NCI-H2029 treated with DMSO at 0.1 percent for 48 hours (cell line): ENCODE measurements at places on chromosomes 6 and 20.

GRCh38 chr6:68868646-68869045 lies 233.6 kb downstream of the ADGRB3 start:
- no peak for DNase-seq

GRCh38 chr20:23623666-23624323 lies 14.0 kb downstream of the CST3 start:
- no peak for DNase-seq

DNA sequence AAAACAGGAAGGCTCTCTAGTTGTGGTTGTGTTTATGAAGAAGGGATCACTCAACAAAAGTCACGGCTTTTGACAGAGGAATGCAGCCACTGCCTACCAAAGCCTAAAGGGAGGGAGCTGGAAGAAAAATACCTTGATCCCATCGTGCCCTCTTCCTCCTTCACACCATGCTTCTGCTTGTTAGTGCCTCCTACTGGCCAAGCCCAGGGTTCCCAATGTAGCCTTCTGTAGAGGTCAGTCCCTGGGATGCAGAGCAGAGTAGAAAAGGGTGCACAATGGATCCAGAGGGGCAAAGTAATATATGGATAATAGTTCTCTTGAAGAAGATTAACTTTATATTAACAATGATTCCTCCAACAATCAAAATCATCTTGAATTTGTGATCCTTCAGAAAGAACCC lies 293.5 kb upstream of the FERMT1 start:
- DNase-seq = no peak

- DNase-seq = no peak
These were observed 24.4 kb upstream of the EDN1 start for GRCh38 chr6:12265791-12266190.

- no peak for DNase-seq
These were observed 215.2 kb downstream of the TMEM242 start for GRCh38 chr6:157107915-157108651.

DNA sequence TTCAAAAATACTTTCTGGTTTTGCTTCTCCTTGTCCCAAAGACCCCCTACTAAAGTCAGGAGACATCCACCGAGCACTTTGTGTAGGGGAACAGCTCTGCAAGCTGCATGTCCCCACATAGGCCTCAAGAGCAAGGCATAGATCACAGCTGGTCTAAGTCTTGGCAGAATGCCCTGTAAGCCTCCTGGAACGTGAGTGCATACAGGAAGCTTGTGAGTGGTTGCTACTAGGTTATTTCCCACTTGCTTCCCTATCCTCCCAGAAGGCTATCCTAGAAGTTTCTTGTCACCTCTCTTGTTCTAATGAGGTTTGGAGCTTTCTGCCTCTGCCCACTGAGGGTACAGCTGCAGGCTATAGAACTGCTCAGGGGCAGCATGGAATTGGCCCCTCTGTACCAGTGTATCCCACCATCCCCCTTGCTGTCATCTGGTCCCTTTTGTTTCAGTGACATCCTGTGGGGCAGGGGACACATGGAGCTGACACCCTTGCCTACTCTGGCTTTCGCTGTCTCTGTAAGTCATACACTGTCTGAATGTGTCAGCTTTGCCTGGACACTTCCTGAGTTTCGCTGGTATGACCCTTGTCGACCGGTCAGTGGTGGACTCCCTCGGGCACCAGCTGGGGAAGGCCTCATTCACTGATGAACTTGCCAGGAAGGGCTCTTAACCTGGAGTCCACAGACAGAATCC lies 35.6 kb upstream of the KCNK16 start:
- peak; percentile 90 for DNase-seq

DNA sequence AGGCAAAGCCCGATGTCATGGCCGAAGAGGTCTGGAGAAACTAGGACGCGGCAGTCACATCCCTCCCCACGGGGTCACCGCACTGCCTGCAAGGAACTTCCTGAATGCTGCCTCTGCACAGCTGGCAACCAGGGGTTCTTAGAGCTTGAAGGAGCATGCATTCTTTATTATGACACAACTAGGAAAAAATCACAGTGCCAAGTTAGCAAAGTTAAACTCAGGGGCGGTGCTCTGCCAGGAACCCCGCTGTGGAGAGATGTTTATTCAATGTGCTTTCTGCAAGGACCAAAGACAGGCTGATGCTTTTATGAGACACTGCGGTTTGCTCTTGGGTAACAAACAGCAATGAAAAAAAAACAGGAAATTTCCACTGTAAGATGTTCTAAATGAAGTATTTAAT lies 287.3 kb upstream of the FOXQ1 start:
- no peak for DNase-seq

- no peak for DNase-seq
These were observed 50.8 kb upstream of the SMLR1 start for GRCh38 chr6:130776287-130776925.

- DNase-seq = no peak
These were observed 321.1 kb downstream of the SYNE1 start for GRCh38 chr6:152316024-152316423.

DNA sequence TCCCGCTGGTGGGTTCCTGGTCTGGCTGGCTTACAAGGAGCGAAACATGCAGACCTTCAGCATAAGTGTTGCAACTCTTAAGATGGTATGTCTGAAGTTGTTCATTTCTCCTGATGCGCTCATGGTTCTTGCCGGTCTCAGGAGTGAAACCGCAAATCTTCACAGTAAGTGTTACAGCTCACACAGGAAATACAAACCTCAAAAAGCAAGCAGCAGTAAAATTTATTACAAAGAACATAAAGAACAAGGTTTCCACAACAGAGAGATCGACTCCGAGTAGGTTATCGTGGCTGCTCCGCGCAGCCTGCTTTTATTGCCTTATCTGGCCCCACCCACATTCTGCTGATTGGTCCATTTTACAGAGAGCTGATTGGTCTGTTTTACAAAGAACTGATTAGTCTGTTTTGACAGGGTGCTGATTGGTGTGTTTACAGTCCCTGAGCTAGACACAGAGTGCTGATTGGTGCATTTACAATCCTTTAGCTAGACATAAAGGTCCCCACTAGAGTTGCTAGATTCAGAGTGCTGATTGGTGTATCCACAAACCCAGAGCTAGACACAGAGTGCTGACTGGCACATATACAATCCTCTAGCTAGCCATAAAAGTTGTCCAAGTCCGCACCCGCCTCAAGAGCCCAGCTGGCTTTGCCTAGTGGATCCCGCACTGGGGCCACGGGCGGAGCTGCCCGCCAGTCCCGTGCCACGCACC lies 39.2 kb downstream of the TRIM27 start:
- no peak for DNase-seq

DNA sequence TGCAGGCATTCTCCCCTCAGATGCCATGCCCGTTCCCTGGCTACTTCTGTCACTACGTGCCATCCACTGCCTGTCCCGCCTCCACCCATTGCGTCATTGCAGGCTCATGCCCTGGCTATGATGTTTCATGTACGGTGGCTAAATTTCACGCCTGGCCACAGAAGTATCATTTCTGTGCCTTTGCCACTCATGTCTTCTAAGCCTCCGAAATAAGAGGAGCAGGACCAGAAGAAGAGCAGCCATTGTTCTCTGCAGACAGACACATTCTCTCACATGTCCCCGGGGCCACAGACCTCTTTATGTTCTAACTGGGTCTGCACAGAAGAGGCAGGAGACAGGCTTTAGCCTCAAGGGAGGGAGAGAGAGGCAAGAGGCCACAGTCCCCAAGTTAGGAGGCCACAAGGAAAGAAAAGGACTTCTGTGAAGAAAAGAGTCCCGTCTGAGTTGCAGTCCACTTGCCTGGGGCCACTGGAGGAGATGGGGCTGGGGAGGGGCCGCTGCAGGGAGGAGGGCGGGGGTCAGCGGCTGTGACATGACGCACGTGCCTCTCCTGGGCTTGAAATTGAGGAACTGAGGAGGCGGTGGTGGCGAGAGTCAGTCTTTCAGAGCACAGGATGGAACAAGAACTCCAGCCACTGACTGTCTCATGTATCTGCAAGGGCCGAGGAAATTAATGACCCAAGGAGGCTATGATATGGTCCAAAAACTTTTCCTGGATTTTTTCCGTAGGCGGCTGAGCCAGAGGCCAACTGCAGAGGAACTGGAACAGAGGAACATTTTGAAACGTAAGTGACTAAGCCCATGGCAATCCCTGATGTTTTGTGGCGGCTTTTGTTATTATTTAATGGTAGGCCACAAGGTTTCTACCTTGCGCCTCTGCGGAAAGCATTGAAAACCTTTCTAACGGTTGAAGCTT lies 55.9 kb downstream of the TBC1D7 start:
- no peak for DNase-seq

DNA sequence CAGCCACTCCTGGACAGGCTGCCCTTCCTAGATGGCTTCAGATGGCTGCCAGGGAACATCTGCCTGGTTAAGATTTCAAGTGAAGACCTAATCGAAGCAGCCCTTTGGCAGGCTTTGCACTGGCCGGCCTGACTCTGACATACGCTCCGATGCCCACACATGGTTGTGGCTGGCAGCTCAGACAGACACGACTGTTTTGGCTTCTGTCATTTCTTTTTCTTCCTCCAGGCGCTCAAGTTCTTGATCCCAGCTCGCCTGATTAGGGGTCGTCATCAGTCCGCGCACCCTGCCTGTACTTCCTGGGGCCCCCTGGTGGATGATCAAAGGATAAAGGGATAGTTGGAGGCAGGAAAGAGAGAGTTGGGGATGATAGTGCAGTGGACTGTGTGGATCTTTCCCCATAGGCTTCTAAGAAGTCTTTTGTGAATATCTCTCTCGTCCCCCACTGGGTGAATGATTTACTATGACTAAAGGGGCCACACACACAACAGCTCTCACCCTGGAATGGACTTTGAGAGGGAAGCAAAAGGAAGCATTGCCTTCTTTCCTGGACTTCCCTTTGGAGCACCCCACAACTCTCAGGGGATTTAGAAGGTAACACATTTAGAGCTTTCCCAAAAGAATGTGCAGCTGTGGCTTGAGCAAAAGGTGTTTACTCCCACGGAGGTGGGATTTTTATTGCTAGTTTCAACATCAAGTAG lies 21.4 kb upstream of the TRAM2 start:
- DNase-seq = no peak

DNA sequence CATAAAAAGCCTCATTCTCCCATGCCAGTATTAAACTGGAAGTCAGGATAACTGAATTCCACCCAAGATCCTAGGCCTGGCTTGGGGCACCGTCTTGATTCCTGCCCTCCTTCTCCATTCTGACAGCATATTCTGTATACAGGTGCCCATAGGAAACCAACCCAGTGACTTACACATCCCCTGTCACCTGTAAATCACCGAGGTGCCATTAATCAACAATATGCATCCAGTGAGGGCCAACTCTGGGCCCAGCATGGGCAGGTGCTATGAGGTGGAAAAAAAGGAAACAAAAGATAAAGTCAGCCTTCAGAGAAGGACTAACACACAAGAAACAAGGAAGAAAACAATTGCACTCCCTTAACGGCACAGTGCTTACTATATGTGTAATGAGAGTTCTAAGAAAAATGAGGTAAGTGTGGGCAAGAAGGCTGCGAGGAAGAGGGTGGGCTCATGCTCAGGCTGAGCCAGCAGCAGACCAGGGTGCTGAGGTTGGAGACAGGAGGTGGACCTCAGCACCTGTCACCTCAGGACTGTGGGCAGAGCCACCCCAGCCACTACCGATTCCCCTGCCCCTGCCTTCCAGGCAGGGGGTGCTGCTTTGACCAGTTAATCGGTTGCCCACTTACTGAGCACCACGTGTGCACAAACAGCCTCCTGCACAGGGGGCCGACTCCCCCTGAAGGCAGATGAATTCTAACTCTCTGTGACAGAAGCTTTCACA lies 105.9 kb downstream of the TRERF1 start:
- DNase-seq = no peak

DNA sequence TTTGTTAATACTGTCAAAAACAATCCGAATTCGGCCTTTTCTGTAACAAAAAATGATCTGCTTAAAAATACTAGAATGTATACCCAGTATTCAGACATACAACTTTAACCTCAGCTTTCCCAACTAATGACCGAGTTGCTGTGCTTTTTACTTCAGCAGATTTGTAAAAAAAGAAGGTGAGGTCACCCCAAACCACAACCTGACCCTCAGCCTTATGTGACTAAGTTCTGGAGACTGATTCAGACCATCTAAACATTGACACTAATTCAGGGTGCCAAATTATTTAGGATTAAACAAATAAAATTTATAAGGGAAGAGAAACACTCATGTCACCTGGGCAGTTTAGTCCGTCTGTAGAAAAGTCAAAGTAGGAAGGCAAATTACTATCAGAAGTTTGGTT lies 7.7 kb downstream of the CCN6 start:
- DNase-seq = no peak

DNA sequence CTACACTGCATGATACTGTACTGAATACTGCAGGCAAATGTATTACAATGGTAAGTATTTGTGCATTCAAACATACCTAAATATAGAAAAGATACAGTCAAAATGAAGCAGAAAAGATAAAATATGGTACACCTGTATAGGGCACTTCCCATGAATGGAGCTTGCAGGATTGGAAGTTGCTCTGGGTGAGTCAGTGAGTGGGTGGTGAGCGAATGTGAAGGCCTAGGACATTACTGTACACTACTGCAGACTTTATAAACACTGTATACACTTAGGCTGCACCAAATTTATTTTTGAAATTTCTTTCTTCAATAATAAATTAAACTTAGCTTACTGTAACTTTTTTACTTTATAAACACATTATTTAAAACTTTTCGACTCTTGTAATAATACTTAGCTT lies 213.1 kb downstream of the ATXN1 start:
- no peak for DNase-seq

GRCh38 chr20:982754-983153 lies 19.4 kb downstream of the RSPO4 start:
- DNase-seq = no peak

- DNase-seq = no peak
These were observed 31.0 kb upstream of the BHLHE23 start for GRCh38 chr20:63037669-63038268.

DNA sequence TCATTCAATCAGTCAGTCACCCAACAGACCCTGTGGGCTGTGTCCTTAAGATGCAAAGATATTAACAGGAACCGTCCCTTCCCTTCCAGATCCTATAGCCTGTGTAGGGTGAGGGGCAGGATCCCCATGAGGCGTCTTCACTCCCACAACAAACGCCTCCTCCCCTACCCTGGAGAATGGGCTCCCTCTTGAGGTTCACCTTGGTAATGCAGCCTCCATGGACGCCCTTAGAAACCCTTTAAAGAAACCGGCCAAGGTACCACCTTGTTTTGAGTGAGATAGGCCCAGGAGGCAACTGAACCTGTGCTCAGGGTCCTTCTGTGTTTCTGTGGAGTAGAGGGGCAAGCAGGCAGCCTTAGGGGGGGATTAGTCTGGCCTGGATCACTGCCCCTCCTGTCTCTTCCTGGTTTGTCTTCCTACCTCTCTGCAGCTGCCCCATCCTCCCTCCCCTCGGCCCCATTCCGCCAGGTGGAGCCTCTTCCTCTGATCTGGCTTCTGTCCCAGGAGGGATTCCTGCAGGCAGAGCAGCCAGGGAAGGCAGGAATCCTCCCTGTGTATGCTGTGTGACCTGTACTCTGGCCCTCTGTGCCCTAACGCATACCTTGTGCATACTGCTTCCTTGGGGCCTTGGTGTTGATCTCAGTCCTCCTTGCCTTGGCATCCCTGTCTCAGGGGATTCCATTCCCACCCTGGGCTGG lies 6.6 kb upstream of the GUCA1A start:
- DNase-seq = peak; percentile 96
